ENCODE measurements at places on chromosomes 5 and 9.

GRCh38 chr5:40960037-40960436 lies 50.7 kb downstream of the C7 start:
- DNase-seq, result no peak

DNA sequence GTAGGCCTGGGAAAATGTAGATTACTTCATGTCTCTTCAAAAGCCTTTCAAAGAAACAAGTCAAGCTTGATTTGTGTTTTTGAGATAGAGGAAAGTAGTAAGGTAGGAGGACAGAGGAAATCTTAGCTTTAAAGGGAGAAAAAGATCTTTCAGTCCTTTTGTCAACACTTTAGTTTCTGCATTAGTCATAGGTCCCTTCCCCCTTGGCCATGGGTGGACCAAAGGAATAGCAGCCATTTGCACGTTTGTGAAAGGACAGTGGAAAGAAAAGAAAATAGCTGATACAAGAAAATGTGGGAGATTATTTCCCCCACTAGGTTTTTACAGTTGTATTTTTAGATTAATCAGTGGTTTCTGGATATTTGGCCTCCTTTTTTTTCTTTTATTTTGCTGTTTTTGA lies 121.9 kb upstream of the GRHPR start:
- no peak for DNase-seq

GRCh38 chr5:168591302-168592013 lies 12.3 kb upstream of the PANK3 start:
- DNase-seq, result no peak

- DNase-seq, result no peak
Measured at GRCh38 chr5:89016741-89017303, 133.8 kb upstream of the MEF2C start.

GRCh38 chr5:1016476-1016875 lies 7.9 kb downstream of the NKD2 start:
- DNase-seq, result no peak
